Activated CD8-positive, alpha-beta memory T cell treated with anti-CD3 and anti-CD28 coated beads for 24 hours (primary cell): ENCODE measurements at places on chromosomes 7 and 10.

- no peak for DNase-seq
These were observed 8.6 kb downstream of the SLC29A4 start for GRCh38 chr7:5291301-5291700.

- DNase-seq: no peak
These were observed 204.3 kb downstream of the CCDC7 start for GRCh38 chr10:32650246-32650655.

- no peak for DNase-seq
These were observed 34.2 kb downstream of the AP5Z1 start for GRCh38 chr7:4809666-4810065.

DNA sequence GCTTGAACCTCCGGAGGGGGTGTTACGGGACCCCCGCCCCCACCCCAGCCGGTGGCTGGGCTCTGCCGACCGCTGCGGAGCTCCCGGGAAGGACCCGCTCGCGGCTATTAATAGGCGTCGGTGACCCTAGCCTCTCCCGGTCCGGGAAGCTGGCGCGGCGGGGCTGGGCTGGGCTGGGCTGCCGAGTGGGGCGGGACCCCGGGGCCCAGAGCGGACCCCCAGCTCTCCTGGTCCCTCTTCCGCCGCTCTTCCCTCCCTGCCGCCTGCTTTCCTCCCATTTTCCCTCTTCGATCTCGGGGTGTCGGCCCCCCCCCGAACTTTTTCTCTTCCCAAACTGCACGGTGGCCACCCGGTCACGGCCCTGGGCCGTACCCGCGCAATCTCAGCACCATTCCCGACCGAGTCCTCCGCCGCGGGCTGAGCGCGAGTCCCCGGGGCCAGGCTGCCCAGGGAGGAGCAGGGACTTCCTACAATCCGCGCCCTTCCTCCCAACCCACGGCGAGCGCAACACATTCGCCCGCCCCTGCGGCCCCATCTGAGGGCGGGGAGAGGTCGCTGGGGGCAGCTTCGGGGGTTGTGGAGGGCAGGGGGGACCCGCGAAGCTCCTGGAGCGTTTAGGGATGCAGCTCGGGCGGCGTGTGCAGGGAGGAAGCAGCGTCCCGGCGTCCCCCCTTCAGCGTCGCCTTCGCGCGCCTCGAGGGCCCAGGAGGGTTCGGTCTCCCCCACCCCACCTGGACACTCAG, 3.1 kb upstream of the ELFN1 start:
- peak; percentile 64 for DNase-seq

DNA sequence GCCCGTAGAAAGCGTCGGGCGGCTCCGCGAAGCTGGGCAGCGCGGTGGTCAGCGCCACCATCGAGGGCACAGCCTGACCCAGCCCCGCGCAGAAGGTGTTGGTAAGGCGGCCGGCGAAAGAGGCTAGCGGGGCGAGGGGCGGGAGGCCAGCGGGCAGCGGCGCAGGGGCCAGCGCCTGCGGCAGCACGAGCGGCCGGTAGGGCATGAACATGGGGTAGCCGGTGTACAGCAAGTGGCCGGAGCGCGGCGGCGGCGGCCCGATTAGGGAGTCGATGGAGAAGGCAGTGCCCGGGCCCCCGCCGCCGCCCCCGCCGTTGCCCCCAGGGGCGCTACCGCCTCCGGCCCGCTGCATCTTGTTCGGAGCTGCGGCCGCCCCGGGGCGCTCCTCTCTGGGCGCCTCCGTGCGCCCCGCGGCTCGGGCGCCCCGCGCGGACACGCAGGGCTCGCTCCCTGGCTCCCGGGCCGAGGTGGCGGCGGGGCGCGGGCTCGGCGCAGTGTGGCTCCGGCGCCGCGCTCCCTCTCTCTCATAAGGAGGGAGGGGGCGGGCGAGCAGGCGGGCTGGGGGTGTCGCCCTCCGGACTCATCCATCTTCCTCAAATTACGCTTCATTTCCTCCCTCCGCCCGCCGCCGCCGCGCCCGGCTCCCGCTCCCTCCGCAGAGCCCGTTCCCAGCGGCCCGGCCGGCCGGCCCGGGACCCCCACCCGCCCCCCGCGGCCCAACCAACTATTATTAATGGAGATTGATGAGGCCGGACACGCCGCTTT, at the start of gene GBX1:
Gene GBX1, minus strand, starts transcription at position 498 of the 765 bp plus-strand sequence. Its CDS starts 146 bp downstream, at position 352.
- DNase-seq: no peak

GRCh38 chr7:101882595-101883564, 65.5 kb downstream of the CUX1 start:
- DNase-seq: no peak

GRCh38 chr10:63720072-63720537, 198.9 kb downstream of the REEP3 start:
- no peak for DNase-seq

- DNase-seq: no peak
These were observed 21.6 kb downstream of the KIFBP start for GRCh38 chr10:69010151-69010640.

DNA sequence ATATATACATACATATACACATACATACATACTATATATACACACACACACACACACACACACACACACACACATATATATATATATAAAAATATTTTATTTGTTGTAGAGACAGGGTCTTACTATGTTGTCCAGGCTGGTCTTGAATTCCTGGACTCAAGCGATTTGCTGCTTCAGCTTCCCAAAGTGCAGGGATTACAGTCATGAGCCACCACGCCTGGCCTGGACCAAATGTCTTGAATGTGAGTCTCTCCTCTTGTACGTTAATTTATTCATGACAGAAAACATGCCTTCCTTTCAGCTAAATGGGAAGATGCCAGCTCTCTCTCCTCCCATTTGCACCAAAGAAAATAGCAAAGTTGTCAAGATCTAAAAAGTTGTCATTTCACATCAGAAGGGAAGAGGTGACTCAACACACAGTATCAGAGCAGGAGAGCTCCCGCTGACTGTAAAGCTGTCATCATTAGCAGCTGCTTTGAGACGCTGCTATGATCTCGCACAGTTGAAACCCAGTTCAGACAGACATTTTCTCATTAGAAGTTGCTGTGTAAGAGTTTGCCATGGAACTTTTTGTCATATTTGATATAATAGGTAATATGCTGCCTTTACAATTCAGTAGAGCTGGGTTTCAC, 224.3 kb downstream of the SFMBT2 start:
- no peak for DNase-seq

DNA sequence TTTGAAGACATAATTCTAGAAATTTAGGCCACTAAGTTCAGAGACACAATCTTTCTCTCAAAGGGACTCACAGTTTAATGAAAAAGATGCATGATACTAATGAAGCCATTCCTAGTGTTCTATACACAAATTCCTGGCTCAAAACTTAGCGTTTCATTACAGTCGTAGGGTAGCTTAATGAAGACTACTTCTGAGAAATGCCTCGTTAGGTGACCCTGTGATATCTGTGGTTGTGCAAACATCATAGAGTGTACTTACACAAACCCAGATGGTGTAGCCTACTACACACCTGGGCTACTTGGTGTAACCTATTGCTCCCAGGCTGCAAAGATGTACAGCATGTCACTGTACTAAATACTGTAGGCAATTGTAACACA, 488 bp upstream of the CHCHD3 start:
- no peak for DNase-seq

- DNase-seq: no peak
These were observed 16.5 kb downstream of the DENND11 start for GRCh38 chr7:141685285-141686023.

- DNase-seq: no peak
These were observed 43.6 kb downstream of the SYPL1 start for GRCh38 chr7:106068538-106068961.

- no peak for DNase-seq
These were observed 1.2 kb downstream of the PARP12 start for GRCh38 chr7:140061607-140061930.

- DNase-seq: peak; percentile 75
These were observed 29.8 kb upstream of the PURB start for GRCh38 chr7:44914992-44915607.

DNA sequence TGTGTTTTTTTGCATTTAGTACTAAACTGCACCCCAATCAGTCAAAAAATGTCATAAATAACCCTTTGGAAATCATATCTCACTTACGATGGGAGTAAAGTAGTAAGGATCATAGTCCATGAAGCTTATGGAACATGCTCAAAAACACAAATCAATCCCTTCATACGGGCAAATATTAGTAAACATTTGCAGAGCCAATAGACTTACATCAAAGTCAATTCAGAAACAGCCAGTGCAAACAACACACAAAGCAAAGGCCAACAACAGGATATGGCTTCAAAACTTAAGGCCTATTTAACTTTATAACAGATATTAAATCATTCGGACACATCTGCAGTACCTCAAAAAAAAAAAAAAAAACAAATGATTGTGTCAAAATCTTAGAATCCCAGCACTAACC, 32.1 kb downstream of the SGCE start:
- DNase-seq: no peak

DNA sequence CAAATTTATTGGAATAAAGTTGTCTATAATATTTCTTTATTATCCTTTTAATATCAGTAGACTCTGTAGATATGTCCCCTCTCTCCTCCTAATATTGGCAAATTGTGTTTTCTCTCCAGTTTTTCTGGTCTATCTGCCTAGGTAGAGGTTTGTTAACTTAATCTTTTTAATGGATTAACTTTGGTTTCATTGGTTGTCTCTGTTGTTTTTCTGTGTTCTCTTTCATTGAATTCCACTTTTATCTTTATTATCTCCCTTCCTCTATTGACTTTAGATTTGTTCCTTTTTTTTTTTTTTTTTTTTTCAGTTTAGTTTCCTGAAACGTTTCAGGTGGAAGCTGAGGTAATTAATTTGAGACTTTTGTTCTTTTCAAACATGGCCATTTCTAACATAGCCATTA, 10.6 kb downstream of the PLEKHS1 start:
- DNase-seq: no peak

DNA sequence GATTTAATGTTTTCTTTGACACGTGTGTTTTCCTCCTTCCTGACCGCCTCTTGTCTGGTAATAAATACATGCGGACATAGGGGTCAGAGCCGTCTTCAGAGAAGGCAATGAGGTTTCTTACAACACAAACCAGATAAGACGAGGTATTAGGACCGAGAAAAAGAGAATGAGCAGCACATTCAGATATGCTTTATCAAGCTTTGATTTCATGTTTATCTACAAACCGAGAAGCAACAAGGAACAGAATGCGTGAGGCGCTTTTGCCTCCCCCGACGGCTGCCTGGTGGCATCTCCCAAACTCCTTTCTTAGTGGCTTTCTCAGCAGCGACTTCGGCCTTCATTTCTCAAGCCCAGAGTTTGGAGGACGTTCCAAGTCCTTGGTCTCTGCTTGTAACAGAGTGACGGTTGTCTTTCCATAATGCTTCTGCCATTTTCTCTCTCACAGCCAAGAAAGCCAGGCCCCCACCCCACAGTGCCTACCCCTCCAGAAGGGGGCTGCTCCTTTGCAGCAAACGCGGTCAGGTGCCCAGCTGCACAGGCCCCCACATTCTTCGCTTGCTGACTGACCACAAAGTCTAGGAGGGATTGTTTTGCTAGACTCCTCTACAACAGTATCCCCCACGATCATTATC, 32.6 kb upstream of the NCAPG2 start:
- DNase-seq: peak; percentile 32

GRCh38 chr10:30959836-30960210, 71.8 kb downstream of the ZNF438 start:
- DNase-seq: no peak

- peak; percentile 58 for DNase-seq
These were observed 169.9 kb upstream of the ASAH2 start for GRCh38 chr10:50421026-50421719.

GRCh38 chr10:88923520-88923919, 29.1 kb downstream of the ACTA2 start:
- no peak for DNase-seq

DNA sequence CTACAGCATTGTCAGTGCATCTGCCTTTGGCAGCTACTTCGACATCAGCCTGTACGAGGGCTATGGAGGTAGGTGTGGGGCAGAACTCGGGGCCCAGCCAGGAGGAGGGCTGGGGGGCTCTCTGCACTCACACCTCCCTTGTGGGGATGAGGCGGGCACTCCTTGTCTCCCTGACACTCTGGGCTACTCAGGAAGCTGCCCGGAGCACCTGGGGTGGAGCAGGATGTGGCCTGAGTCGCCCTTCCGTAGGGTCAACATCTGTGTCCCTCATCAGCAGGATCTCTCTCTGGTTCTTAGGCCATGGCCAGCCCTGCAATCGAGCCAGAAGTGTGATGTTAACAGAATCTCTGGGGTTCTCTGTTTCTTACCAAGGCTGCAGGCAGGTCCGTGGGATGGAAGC, 40.2 kb downstream of the C10orf105 start:
- DNase-seq: no peak

DNA sequence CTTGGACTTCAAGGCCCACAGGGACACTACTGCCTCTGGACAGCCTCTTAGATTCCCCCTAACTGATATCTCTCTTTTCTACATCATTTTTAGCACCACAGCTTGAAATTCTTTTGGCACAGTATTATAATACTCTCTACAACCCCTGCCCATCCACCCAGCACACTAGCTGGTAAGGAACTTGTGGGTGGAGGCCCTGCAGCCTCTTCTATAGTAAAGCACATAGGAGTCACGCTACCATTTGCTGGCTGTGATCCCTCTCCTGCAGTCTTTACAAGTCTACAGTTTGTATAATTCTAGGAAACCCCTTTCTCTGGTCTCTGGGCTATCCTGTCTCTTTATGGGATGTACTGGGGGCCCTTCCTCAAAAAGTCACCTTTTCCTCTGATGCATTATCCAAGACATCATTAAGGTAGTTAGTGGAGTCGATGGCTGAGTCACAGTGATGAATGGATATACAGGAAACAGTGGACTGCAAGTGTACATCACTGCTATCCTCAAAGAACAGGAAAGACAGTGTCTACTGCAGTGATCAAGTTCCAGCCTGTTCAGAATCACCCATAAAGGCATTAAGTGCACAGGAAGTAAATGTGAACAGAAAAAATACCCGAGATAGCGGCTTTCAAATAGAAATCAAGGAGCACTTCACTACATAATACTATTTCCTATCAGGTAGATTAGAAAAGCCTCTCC, 54.4 kb downstream of the STK17A start:
- DNase-seq: no peak

- DNase-seq: no peak
These were observed 42.6 kb upstream of the ANAPC16 start for GRCh38 chr10:72173262-72173618.

- no peak for DNase-seq
These were observed 93.1 kb downstream of the LRGUK start for GRCh38 chr7:134220236-134220635.

DNA sequence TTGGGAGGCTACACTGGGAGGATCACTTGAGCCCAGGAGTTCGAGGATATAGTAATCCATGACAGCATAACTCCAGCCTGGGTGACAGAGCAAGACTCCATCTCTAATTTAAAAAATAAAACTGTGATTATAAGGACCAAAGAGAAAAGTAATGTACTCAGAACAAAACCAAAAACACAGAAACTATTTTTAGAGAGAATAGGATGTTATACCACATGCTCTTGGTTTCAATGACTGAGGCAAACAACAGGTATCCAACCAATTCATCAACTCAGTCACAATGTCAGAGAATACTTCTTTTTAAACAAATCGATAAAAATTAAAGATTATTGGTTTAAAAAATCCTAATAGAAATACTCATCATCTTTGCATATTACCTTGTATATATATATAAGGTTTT, 186.7 kb downstream of the TPK1 start:
- no peak for DNase-seq
